ENCODE measurements at places on chromosomes 5 and 9.

DNA sequence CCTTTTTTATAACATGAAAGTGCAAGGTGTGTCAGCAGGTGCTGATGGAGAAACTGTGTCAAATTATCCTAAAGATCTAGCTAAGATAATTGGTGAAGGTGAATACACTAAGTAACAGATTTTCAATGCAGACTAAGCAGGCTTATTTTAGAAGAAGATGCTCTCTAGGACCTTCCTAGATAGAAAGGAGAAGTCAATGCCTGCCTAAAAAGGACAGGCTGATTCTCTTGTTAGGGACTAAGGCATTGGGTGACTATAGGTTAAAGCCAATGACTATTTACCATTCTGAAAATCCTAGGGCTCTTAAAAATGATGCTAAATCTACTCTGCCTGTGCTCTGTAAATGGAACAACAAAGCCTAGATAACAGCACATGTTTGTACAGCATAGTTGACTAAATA lies 1682.4 kb downstream of the MAT2B start:
- no peak for DNase-seq

DNA sequence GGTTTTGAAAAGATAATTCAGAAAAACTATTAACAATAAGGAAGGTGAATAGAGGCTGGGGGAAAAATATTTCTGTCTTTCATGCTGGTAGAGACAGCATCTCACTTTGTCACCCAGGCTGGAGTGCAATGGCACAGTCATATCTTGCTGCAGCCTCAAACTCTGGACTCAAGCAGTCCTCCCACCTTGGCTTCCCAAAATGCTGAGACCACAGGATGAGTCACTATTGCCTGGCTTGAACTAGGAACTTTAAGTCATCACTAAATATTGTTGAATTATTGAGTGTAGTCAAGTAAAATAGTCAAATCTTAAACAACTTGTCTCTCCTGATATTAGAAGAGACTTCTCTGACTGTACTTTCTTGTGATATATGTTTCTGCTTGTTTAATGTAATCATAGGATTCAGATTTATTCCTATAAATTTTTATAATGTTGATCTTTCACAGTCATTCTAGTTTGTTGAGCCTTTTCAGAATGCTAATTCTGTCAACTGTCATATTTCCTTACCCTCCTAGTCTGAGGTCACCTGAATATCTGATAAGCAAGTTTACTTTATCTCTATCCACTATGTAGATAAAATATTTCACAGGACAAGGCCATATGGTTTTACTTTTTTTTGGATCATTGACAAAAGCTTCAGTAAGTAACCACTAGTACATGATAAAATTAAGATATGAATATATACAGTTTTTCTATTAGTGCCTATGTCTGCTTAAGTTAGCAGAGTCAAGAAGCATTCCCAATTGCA lies 1696.5 kb downstream of the MAT2B start:
- DNase-seq = no peak

- DNase-seq = no peak
These were observed 133.2 kb downstream of the TMEM174 start for GRCh38 chr5:73306078-73306719.

GRCh38 chr5:77300451-77300850 lies 90.0 kb downstream of the PDE8B start:
- DNase-seq = no peak

- DNase-seq = no peak
These were observed 1675.3 kb upstream of the CDH6 start for GRCh38 chr5:29518176-29518575.

DNA sequence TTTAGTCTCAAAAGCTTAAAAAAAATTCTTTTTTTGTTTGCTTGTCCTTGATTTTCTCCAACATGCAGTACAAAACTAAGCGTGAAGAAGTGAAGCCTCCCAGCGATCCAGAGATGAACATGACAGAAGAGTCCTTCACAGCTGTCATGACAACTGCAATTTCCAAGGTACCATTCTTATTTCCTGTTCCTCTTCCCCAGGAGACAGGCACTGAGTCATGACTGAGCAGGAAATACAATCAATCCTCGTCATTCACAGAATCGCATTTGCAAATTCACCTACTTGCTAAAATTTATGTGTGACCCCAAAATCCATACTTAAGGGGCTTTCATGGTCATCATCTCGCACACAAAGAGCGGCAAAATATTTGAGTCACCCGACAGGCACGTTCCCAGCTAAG lies 77.3 kb downstream of the SLC1A1 start:
- no peak for DNase-seq

DNA sequence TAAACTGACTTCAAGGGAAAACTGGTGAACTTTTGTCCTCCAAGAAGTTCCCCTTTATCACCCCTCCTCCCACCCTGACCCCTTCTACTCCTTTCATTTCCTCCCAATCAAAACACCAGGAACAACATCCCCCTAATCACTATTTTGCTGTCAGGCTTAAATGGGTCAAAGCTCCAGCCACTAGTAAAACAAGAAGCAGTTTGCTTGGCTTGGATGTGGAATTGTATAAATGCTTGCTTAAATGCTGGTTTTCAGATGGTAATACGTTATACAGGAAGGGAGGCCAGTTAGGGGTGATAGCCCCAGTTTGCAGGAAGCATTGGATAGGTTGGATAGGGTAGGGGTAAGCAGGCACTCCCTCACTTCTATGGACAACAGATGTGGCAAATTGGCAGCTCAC lies 473.6 kb downstream of the AGTPBP1 start:
- no peak for DNase-seq

- peak; percentile 88 for DNase-seq
These were observed 112.9 kb upstream of the LMX1B start for GRCh38 chr9:126500600-126501382.

- no peak for DNase-seq
These were observed 59.9 kb downstream of the HABP4 start for GRCh38 chr9:96509848-96510247.

DNA sequence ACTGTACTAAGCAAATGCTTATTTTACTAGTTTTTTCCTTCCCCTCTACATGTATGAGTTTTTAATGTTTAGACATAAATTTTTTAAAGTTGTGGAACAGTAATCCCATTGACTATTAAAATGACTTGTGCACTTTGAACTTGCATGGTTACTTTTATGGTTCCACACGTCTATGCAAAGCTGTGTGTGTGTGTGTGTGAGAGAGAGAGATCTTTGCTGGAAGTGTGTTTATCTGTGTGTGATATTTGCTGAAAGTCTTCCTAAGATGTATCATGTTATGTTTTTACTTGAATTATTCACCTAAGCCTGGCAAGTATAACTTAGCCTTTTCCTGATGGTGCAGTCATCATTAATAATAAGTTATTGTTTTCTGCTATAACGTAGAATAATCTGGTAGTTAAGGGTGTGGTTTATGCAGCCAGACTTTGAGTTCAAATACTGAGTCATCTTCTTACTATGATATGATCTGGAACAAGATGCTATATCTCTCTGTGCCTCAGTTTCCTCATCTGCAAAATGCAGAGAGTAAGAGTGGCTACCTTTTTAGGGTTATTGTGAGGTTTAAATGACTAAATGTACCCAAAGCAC lies 138.6 kb downstream of the SMARCA2 start:
- no peak for DNase-seq

GRCh38 chr5:36442796-36443195 lies 141.1 kb upstream of the RANBP3L start:
- no peak for DNase-seq

- no peak for DNase-seq
These were observed 617 bp downstream of the SLC9A3 start for GRCh38 chr5:523441-524222.
